ENCODE measurements at places on chromosomes 4 and X.

GRCh38 chrX:17527135-17527701 lies 152.2 kb downstream of the NHS start:
- DNase-seq = no peak

DNA sequence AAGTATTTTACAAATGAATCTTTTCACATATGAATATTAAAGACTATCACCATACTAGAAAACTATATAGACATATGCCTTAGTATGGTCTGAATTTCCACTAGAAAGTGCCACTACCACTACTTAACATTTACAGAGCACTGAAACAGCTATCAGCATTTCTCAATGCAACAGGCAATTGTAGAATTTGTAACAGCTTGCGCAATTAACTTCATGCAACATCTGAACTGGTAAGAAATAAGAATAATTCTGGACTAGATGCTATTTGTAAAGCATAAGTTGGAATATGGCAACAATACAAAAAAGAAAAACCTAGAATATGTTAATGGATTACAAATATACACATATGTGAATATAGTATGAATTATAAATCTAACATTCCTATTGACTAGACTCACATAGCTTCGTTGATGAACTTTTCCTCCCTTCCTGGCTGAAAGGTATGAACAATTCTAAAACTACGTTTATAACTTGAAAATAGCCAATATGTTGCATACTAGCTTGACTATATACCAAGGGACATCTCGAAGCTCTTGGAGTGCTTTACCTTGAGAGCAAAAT lies 82.0 kb downstream of the ATP8A1 start:
- DNase-seq = no peak

DNA sequence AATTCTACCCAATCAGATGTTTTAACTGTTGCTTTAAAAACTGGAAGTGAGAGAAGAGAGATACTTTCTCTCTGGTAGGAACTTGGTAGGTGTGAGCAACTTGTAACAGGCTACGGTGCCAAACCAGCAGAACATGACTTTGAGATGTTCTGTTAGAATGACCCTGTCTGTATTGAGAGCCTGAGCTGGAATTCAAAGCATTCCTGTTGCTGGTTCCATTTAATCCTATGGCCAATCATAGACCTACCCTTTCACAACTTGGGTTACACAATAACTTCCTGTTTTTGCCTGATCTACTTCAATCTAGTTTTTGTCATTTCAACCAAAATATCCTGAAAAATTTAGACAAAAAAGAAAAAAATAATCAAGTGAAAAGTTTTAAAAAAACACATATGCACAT lies 1.7 kb upstream of the PRRG1 start:
- DNase-seq = no peak

DNA sequence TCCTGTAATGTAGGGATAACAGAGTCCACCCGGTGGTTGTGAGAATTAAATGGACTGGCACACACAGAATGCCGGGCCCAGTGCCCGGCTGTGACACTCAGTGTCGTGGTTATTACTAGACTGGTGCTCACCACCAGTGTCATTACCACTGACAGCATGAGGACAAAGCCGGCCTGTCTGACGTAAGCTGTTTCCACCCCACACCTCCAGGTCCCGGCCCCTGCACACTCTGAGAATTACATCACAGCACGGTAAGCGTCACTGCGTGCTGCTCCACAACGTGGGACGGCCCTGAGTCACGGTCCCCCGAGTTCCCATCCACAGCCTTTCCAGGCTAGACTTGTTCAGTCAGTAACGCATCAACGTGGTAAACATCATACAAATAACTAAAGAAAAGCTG lies 22.9 kb downstream of the FAT1 start:
- DNase-seq = no peak

DNA sequence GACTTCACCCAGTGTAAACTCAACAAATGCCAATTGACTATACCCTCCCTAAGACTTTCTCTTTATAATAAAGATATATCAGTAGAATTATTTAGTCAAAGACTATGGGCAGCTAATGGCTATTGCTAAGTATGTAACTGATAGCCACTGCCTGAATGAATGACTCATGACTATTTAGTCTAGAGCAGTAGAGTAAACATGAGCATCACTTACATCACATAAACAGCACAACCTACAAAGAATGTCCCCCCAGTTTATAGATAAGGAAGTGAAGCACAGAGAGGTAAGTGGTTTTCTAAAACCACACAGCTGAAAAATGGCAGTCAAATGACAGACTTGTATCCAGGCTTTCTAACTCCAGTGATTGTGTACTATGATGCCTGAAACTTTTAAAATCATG lies 507.0 kb downstream of the PPARGC1A start:
- DNase-seq = no peak

DNA sequence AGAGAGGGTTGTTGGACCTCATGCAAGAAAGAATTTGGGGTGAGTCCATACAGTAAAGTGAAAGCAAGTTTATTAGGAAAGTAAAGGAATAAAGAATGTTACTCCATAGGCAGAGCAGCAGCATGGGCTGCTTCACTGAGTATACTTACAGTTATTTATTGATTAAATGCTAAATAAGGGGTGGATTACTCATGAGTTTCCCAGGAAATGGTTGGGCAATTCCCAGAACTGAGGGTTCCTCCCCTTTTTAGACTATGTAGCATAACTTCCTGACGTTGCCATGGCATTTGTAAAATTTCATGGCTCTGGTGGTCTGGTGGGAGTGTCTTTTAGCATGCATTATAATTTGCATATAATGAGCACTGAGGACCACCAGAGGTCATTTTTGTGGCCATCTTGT lies 16.7 kb downstream of the PPP4R3C start:
- DNase-seq = no peak

- DNase-seq = no peak
Measured at GRCh38 chr4:20337261-20337664, 85.6 kb downstream of the SLIT2 start.

DNA sequence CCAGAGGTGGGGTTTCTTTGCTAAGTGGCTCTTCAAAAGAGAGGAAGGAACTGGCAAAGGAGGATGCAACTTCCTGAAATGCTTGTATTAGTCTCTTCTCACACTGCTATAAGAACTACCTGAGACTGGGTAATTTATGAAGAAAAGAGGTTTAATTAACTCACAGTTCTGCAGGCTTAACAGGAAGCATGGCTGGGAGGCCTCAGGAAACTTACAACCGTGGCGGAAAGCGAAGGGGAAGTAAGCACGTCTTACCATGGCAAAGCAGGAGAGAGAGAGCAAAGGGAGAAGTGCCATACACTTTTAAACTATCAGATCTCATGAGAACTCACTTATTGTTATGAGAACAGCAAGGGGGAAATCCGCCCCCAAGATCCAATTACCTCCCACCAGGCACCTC lies 505.7 kb downstream of the ZNF674 start:
- no peak for DNase-seq

DNA sequence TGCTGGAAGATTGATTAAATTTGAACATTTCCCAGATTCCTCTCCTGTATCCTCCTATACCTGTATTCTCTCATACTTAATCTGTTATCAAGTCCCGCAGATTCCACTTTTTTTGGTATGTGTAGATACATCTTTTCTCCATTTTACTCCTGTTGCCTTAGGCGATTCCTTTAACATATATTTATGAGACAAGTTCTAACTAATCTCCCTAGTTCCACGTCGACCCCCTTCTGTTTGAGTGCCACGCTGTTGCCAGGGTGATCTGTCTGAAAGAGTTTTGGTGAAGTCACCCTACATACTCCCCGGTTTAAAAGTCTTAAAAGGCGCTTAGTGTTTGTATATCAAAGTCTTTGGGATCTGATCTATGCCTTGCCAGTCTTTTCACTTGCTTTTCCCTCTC lies 2.4 kb downstream of the HNRNPH2 start:
- no peak for DNase-seq

GRCh38 chr4:25182937-25183336 lies 22.7 kb upstream of the SEPSECS start:
- no peak for DNase-seq

GRCh38 chrX:42420426-42420825 lies 357.5 kb downstream of the PPP1R2C start:
- no peak for DNase-seq

- DNase-seq = no peak
Measured at GRCh38 chrX:72110051-72110875, 21.5 kb downstream of the RTL5 start.

GRCh38 chr4:120864969-120865368 lies 57.6 kb downstream of the PRDM5 start:
- DNase-seq = no peak

DNA sequence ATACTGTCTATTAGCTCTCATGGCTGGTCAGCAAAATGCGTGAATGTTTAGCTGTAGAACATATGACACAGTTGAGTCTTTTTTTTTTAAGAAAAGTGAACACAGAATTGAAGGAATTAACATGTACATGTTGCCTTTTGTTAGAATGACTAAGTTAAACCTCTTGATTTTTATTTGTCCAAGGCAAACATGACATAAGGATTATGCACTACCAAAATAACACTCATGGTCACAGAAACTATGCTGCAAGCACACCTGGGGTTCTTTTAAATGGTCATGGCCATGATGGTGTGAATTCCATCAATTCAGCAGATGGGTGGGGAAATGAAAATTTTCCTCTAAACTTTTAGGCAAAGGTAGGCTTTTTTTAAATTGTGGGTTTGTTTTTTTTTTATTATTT lies 80.1 kb upstream of the CXCL13 start:
- DNase-seq = no peak

GRCh38 chr4:5452156-5452555 lies 256.2 kb downstream of the EVC2 start:
- no peak for DNase-seq

- DNase-seq = no peak
Measured at GRCh38 chr4:168837922-168838321, 172.1 kb downstream of the CBR4 start.

- DNase-seq = no peak
Measured at GRCh38 chr4:79621061-79621460, 213.0 kb upstream of the GK2 start.

- no peak for DNase-seq
Measured at GRCh38 chr4:169615467-169616106, 3.2 kb upstream of the NEK1 start.

DNA sequence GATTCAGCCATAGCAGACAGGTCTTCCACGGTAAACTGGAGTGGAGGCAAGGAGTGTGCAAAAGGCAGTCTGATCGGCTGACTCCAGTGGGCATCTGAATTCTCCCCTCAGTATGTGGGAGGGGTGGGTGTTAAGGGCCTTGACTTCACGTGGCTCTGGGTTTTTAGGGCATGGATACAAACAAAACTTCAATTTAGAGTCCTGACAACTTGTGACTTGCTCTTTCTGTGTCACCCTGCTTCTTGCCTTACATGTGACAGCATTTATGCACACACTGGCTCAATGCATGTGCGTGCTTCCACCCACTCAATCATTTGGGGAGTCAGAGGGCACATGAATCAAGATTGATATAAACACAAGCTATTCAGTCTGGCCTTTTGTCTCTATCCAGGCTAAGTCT lies 17.5 kb downstream of the PLP1 start:
- DNase-seq = no peak

GRCh38 chrX:21933077-21933476 lies 7.4 kb upstream of the SMS start:
- DNase-seq = no peak

All from CD8-positive, alpha-beta T cell (primary cell).